Stimulated activated CD4-positive, alpha-beta T cell treated with anti-CD3 and anti-CD28 coated beads, TNF-alpha, amount 100 ng/mL, for 24 hours (primary cell): ENCODE measurements at places on chromosomes 16 and 17.

DNA sequence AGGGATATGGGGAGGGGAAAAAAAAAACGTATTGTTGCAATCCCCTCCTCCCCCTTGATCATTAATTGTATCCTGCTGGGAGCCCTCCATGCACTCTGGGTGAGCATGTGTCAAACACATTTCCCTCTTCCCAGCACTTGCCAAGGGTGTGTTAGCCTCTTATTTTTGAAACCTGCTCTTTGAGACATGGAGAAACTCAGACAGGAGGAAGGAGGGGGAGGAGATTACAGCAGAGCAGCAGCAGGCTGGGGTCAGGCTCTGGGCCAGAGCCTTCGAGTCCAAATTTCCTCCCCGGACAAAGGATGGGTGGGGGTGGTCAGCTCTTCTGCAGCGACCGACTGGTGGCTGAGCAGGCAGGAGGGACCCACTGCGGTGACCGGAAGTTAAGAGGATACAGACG is 64.7 kb downstream of the SOX9 start:
- DNase-seq, result no peak

GRCh38 chr16:90046122-90046970 is 27.1 kb upstream of the DBNDD1 start:
- DNase-seq, result no peak

DNA sequence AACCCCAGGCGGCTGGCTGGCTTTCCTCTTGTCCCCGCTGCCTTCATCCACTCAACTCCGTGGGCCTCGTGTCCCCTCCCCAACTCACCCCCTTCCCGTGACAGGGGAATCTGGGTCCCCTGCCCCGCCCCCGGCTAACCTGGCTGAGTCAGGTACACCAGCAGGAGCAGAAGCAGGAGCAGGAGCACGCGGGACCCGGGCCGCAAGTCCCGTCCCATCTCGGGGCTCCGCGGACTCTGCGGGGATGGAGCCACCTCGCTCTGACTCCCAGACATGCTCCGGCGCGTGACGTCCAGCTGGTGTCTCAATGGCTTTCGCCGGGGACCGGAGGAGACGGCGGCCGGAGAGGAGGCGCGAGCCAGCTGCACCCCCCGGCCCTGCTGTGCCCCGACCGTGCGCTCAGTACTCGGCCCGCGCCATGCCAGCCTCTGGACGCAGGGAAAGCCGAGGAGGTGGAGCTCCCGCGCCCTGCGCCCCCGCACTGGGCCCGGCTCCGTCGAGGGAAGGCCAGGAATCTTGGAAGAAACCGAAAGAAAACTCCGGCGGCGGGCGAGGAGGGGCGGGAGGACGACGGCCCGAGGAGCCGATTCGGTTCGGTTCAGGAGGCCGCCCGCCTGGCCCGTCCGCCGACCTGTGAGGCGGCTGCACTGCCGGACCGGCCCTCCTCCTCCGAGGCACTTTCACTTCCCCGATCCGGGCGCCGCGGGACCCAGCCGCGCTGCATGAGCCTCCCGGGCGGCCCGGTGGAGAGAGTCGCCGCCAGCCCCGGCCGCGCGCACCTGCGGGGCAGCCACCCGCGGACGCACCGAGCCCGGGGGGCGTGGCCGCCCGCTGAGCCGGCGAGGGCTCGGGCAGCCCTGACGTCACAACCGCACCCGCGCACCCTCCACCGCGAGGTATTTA is at the start of the genes CXCL16 and ZMYND15:
TSS of gene CXCL16 (minus strand) at position 807 of the 903 bp plus-strand sequence. CDS start at position 218, 589 bp downstream.
TSS of gene ZMYND15 (plus strand) at position 712 of the 903 bp plus-strand sequence. CDS start 716 bp downstream, outside the sequence.
- peak; percentile 48 for DNase-seq

GRCh38 chr16:19703172-19703889 is 14.7 kb downstream of the KNOP1 start:
- no peak for DNase-seq

DNA sequence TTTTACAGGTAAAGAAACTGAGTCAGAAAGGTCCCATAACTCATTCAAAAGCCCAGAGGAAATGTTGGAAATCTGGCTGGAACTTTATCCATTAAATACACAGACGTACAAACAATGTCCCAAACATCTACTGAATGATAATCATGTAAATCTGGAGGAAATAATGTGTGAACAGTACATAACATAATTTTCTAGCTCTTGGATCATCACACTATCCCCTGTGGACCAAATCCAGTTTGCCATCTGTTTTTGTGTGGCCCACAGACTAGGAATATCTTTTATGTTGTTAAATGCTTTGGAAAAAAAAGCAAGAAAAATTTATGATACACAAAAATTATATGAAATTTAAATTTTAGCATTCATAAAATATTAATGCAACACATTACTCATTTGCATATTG is 389.9 kb upstream of the SOX9 start:
- DNase-seq, result no peak

DNA sequence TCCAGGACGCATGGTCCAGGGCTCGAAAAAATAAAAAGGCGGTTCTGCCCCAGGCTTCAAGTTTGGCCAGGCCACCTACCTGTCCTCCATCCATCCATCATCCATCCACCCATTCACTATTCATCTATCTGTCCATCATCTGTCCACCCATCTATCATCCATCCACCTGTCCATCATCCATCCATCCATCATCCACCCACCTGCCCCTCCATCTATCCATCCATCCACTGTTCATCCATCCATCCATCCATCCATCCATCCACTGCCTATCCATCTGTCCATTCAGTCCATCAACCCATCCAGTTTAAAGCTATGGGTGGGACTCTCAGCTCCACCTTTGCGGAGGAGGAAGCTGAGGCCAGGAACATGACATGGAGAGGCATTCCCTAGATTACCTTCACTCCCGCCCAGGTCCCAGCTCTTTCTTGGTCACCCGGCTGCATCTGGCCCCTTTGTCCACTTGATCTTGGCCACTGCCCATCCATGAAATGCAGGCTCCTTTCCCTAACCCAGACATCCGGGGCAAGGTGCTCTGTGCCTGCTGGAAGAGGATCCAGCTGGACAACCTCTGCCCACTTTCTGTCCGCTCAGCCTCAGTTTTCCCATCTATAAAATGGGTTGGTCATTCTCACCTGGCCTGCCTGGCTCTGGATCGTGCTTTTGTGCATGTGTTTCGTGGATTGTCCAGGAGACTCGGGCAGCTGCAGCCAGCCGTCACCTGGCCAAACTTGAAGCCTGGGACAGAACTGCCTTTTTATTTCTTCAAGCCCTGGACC is 236.0 kb upstream of the CIBAR2 start:
- DNase-seq, result no peak
